ENCODE measurements at places on chromosomes 4 and X.

- DNase-seq, result no peak
Observed at GRCh38 chr4:105600951-105601350, 48.5 kb downstream of the ARHGEF38 start.

- DNase-seq, result no peak
Observed at GRCh38 chrX:147342197-147342596, 527.7 kb upstream of the CXorf51A start.

GRCh38 chr4:8368998-8369397 is 71.5 kb downstream of the ACOX3 start:
- no peak for DNase-seq

DNA sequence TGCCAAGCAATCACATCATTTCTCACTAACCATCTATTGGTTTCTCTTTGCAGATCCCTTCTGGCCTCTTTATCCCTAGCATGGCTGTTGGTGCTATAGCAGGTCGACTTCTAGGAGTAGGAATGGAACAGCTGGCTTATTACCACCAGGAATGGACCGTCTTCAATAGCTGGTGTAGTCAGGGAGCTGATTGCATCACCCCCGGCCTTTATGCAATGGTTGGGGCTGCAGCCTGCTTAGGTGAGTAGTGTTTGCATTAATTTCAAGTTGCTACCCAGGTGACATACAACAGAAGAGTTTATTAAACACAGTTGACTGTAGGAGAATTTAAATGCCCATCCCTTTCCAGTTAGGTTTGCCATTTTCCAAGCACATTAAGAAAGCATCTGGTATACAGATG is 112.2 kb downstream of the AKAP4 start:
- no peak for DNase-seq

- peak; percentile 2 for DNase-seq
Observed at GRCh38 chrX:100368167-100368566, 41.9 kb downstream of the PCDH19 start.

- DNase-seq, result peak; percentile 98
Observed at GRCh38 chr4:137531986-137532868, at the start of gene PCDH18. Gene PCDH18, minus strand, starts transcription at chr4:137532494. Its CDS starts 406 bp downstream, at chr4:137532088.

All from EH (cell line).